ENCODE measurements at places on chromosomes 7 and 10.
A peak's percentile ranks its signal among the peaks of the same experiment; 100 is the strongest.

DNA sequence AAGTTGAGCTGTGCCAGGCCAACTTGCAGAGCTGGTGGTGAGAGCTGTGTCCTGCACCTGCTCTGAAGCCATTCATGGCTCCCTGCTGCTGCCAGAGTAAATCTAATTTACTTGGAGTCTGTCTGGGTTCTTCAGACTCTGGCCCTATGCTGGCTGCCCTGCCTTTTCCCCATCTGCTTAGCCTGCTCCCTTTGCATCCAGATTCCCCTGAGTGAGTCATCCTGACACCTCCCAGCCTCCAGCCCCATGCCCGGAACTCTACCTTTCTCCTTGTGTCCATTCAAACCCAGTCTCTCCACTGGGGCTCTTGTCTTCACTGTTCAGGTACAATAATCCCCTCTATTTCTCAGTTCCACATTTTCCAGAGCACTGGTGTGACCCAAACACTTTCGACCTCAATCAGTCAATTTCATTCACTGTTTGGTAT is 434.4 kb upstream of the ZMIZ1 start:
- no peak for DNase-seq

GRCh38 chr10:8544057-8544380 is 489.5 kb downstream of the GATA3 start:
- no peak for DNase-seq

DNA sequence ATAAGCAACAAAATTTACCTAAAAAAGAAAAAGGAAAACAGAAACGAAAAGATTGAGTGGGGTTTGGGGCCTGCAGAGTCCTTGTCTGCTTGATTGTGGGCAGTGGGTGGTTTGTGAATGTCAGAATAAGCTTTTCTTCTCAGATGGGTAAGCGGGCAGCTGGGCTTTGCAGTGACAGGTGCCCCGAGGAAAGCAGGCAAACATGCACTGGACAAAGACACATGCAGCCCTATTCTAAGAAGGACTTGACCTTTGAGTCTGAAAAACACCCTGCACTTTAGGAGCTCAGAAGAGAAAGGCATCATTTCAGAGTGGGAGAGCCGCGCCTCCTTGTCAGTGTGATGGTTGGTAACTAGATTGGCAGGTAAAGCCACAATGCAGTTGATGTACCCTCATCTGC is 562.7 kb downstream of the PTPRN2 start:
- no peak for DNase-seq

DNA sequence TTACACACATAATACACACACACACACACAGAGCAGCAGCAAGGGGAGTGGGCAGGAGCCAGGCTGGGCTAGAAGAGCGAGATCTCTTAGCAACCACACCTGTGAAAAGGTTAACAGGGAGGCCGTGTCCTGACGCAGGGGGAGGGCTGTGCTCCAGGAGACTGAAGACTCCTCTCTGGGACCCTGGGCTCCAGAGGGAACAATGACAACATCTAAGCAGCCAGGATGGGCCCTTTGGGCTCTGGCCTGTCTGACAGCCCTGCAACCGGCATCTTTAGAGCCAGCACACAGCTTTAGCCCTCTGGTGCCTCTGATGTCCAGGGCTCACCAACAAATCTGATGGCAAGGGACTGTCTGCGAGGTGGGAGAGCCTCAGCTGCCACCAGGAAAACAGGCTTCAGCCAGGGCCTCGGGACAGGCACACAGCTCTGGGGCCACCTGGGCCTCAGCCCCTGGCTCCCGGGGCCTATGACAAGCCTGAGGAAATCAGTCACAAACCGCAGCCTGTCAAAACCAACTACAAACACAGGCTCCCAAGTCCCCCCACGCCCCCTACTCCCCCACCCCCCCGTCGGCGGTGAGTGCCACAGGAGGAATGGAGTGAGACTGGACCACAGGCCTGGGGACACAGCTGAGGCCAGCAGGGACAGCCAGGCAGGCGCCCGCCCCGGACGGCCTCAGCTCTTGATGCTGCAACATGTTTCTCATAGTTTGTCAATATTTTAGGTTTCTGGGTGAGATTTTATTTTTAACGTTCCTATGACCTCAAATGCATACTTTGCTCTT is 102.8 kb downstream of the TNS3 start:
- DNase-seq = no peak

DNA sequence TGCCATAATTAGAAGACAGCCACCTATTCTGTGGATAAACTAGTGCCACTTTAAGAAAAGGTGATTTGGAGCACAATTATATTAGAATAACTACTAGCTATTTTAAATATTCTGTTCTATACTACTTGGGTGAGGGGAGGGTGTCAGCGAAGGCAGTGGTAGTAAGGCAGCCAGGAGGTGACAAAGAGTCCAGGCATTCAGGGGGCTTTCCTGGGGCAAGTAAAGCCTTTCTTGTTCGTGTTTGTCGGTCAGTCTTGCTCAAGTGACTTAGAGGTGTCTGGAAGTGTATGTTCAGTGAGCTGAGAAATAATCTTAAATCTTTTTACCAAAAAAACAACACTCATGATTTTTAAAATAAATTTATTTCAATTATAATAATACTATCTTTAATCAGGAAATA is 34.4 kb downstream of the ADD3 start:
- no peak for DNase-seq

GRCh38 chr7:25820432-25821040 is 331.5 kb upstream of the NFE2L3 start:
- DNase-seq = no peak

GRCh38 chr10:110758898-110759297 is 112.8 kb upstream of the PDCD4 start:
- DNase-seq = no peak

DNA sequence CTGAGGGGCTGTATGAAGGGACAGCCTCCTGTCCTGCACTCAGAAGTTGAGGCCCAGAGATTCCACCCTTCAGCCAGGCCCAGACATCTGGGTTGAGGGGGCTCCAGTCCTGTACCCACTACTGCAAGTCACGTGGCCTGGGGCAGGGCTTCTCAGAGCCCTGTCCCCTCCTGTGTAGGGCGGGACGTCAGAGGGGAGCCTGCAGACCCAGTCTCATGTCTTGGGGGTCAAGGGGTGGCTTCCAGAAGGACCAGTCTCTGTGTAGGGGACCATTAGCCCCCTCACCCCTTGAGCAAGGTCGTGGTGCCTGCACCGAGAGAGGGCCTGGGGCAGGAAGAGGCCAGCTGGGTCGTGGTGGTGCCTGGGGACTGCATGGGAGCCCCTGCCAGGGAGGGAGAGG is 593 bp upstream of the PILRA start:
- no peak for DNase-seq

DNA sequence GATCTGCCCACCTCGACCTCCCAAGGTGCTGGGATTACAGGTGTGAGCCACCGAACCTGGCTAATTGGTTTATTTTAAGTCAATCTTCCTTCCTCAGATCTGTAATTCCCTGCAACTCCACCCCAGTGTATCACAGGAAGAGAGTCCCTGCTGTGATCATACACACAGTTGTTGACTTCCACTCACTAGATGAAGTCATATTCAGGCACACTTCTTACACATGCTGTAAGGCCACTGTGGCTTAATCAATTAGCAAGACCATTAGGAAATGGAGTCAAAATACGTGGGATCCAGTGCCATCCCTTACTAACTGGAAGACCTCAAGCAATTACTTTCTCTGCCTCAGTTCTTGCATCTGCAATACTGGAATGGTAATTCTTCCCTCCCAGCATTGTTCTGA is 66.1 kb upstream of the PAX2 start:
- no peak for DNase-seq

- DNase-seq = peak; percentile 39
Observed at GRCh38 chr10:29304264-29304994, 15.6 kb downstream of the LYZL1 start.

DNA sequence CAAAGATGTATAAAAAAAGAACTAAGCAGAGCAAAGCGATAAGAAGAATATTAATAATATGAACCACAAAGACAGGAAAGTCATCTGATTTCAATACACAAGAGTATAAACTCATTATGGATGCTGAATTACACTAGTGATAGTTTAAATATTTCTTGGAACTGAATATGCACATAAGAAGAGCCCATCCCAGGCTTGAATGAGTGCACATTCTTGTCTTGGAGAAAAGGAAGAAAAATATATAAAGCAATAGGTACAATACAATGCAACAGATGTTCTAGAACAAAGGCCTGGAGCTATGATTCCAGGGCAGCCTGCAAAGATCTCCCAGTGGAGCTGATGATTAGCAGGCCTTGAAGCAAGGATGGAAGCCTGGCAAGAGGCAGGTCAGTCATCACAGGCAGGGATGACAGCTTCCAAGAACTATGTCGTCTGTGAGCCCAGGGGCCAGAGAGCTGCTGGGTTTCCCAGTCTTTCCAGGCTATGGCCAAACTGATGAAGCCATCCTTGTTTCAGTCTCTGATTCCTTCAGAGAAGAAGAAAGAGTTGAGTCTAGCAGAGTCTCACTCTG is 277.6 kb downstream of the KCNMA1 start:
- DNase-seq = no peak

- no peak for DNase-seq
Observed at GRCh38 chr7:304574-305409, 14.8 kb downstream of the FOXL3 start.

- no peak for DNase-seq
Observed at GRCh38 chr7:131945313-131945911, 389.0 kb upstream of the PODXL start.

DNA sequence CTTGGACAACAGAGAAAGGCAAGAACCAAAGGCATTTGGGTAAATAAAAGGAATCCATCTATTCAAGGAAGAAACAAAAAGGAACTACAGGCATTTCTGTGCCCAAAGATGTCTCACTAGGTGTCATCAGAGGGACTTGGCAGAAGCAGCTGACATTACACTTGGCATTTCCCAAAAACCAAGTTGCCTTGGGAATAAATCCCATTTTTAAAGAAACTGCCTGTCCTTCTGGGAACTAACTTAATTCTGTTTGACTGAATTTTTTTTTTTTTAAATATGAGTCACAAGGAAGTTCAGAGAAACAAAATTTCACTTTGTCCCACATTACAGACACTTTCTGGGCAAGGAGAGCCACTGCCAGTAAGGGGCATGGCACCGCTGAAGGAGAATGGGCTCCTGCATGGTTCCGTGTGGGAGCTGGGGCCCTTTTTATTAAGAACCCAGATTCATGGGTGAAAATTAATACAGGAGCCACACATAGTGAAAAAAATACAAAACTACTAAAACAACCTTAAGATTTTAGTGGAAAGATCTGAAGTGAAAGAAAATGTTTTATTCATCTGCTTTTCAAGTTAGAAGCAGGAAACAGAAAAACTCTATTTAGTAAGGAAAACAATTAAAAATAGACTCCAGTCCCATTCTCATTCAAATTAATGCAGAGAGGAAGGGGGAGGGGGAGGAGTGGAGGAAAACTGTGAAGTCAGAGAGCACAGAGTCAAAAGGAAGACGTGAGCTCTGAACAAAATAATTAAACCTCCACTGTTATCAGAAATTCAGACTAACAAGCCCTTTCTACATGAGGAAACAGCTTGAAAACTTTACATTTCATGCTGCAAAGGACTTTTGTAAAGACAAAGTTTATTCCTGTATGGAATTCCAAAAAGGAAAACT is 118.4 kb upstream of the PDLIM1 start:
- DNase-seq = no peak

- no peak for DNase-seq
Observed at GRCh38 chr10:93758508-93758885, 761 bp downstream of the LGI1 start.

GRCh38 chr7:98877692-98878364 is 504 bp upstream of the TRRAP start:
- no peak for DNase-seq

GRCh38 chr7:100951888-100952560 is 2.7 kb downstream of the MUC3A start:
- DNase-seq = no peak

GRCh38 chr7:74475243-74475986 is 21.7 kb downstream of the GTF2IRD1 start:
- peak; percentile 66 for DNase-seq

DNA sequence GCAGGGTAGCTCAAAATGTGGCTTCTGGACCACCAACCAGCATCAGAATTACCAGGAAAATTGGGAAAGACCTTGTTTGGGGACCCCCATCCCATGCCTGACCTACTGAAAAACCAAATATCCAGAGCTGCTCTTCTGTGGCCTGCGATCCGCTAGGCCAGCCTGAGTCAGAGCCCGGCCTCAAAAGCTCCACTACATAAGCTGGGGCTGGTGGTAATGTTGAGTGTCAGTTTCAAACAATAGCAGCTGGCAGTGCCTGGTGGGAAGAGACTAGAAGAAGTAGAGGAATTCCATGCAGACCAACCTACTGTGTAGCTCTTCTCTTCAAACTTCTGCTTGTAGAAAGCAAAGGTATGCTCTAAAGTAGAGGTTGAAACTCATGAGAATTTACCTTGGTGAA is 52.0 kb downstream of the KLRG2 start:
- DNase-seq = no peak

DNA sequence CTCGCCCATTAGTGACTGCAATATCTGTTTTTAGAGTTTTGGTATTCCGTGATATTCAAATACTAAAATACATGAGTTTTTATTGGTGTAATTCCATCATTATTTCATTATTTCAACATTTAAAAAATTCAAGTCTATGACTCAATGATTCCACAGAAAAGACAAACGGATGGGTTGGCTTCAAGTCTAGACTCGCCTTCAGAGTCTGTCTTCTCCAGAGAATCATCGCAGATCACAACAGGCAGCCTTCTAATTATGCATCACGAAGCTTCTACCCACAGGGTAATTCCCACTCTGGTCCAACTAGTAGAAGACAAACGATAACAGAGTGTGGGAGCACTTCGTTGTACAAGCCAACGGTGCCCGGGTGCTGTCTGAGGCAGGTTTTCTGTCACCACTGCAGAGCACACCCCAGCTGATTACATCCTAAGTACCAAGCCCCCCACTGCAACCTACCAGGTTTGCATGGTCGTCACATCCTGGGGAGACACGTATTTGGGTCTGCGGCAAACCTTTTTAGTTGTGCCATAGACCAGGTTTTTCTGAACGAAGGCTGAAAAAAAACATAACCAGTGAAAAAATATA is 28.9 kb downstream of the PARP12 start:
- DNase-seq = no peak

DNA sequence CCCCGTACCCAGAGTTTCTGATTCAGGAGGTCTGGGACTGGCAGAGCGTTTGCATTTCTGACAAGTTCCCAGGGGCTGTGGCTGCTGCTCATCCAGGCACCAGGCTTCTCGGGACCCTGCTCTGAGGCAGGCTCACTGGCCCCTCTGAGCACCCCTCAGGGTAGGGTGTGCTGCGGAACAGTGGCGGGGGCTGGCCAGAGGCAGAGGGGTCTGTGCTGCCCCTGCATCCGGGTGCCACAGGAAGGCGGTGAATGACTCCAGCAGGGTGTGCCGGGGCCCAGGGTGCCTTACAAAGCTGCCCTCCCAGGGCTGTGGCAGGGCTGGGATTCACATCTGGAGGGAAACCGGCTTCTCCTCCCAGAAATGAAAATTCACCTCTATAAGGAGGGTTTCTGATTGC is 77.4 kb downstream of the CHST15 start:
- DNase-seq = no peak

DNA sequence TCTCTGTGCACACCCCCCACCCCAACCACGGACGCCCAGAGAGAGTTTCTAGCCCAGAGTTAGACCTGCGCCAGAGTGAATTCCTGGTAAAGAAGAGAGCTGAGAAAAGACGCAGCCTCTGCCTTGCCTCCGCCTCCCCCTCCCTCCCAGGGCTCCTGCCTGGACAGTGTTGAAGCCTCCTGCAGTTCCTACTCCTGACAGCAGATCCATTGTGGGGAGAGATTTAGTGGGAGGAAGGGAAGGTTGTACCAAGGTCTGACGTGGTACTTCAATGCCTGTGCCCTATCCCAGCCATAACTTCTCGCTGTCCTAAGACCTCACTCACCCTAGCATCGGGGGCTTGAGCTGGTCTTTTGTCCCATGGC is 952 bp downstream of the SRRM3 start:
- no peak for DNase-seq

- DNase-seq = peak; percentile 47
Observed at GRCh38 chr10:101067356-101068083, 5.7 kb downstream of the KAZALD1 start.

- no peak for DNase-seq
Observed at GRCh38 chr7:48337012-48337621, 165.9 kb downstream of the ABCA13 start.

Data from NCI-H1436 treated with DMSO at 0.1 percent for 48 hours (cell line).